ENCODE measurements at places on chromosomes 2 and 18. TPM values are rescaled to one million over a fixed set of nuclear protein-coding genes. Genes with fewer than 3 reads are reported as not detected.

DNA sequence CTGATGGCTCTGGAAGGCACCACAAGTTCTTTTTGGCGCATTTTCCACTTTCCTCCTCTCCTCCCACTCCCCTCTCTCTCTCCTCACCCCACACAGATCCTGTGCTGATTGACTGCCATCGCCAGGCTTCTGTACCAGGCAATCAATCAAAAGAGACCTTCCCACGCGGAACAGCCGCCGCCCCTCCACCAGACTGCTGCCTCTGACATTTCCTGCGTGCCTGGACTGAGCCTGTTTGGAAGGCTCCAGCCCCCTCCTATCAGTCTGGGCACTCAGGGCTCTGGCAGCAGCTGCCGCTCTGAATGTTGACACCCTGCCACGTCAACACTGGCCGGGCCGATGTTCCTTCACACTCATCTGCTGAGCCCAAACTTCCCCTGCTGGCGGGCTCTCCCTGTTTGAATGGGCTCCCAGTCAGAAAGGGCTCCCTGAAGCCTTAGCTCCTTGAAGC lies 467.7 kb downstream of the EPHA4 start:
- no peak for DNase-seq

GRCh38 chr2:180646756-180647155 lies 333.6 kb upstream of the UBE2E3 start:
- no peak for DNase-seq

DNA sequence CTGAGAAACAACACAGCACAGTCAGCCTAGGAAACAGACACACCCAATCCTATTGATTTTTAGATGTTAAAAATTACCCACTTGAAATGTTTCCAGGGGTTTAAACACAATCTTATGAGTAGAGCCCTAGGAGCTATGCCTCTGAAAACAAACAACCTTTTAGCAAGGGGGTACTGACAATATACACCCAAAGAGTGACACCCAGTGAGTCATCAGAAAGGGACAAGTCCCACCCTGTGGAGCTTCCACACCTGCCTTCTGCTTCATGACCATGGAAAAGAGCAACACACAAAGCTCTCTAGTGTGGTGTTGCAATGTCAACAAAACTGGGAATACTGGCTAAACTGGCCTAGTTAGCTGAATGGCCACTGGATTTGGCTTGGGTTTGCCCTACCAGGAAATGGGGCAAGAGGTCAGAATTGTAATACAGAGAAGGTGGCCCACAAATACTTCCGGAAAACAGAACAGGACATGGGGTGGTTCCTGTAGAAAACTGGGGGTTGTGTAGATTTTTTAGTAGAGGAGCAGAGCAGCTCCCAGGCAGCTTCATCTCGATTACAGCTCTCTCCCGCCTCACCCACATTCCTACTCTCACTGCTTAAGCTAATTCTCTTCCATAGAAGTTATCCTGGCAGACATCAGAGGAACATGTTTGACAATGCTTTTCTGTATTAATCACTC lies 98.2 kb downstream of the GAREM1 start:
- DNase-seq: peak; percentile 21

- DNase-seq: peak; percentile 44
Observed at GRCh38 chr2:128536925-128537620, 218.4 kb upstream of the HS6ST1 start.

- no peak for DNase-seq
Observed at GRCh38 chr18:22974001-22974400, 40.9 kb downstream of the RBBP8 start.

UGT1A6 gene
- total RNA-seq: 0.27 TPM

DNA sequence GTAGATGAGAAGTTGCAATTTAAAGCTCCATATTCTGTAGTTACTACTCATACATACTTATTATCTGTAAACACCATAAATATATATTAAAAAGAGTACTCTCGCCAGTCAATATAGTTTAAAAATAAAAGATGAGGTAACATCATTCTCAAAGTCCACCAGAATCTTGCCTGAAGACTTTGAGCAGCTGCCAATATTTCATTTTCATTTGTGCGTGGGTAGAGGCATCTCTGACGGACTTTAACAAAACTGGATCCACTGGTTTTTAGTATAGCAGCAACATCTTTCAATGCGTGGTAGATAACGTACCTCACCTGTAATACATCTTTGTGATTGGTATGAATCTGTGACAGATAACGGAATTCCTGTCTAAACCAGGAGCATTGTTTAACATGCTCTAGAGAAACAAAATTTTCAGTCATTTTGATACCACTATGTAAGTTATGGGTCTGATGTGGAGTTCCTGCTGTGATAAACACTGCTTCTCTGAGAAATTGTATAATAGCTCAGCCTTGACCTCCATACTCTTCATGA lies 45.0 kb downstream of the WDR75 start:
- DNase-seq: no peak

DNA sequence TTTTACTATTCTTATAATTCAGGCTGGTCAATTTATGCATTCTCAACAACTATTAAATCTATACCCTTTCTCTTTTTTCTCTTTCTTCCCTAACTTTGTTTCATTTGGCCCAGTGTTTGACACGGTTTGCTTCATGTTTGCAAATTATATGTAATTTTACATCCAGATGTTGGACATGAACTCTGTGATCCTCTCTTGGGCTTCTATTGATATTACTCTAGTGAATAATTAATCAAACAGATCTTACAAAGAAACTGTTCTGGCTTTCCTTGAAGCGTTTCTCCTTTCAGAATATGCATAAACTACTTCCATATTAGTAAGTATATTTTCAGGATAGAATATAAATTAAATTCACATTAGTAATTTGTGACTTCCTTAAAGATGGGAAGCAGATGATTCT lies 225.1 kb upstream of the TMEFF2 start:
- DNase-seq: no peak

- DNase-seq: no peak
Observed at GRCh38 chr2:26292646-26293045, 47.9 kb downstream of the HADHB start.

- DNase-seq: peak; percentile 61
Observed at GRCh38 chr18:74316257-74317170, 875 bp downstream of the C18orf63 start.

- DNase-seq: no peak
Observed at GRCh38 chr2:239227661-239228371, 173.0 kb downstream of the HDAC4 start.

DNA sequence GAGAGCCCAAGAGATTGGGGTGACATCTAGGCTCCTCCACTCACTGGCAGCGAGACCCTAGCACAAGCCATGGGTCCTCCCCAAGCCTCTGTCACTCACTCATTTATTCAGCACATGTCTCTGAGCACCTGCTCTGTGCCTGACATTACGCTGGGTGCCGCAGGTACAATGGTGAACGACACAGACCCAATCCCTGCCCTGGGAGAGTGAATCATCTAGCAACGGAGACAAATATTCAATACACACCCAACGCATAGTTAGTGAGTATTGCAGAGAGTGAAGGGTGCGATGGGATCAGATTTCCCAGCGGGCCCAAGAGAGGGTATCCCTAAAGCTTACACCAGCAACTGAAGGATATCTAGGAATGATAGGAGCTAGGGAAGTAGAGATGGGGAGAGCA lies 45.5 kb downstream of the ZFP36L2 start:
- no peak for DNase-seq

CYP27C1 gene
- total RNA-seq: 2.3 TPM

SIX3 gene
- total RNA-seq: not detected

DNA sequence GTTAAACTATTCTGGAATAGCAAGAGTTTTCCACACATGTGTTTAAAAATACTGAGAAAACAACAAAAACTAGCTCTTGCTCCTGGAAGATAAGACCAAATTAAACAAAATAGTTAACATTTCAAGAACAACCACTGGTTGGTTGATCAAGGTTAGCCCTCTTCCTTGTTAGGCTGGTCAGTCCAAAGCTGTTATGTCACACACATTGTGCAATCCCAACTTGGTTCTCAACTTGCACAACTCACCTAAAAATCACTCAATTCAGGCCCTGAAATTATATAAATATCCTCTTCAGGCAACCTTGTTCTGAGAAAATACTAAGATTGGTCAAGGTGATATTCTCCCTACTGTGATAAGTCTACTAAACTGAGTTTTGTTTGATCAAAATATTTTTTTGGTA lies 169.7 kb upstream of the LRP1B start:
- no peak for DNase-seq

- DNase-seq: no peak
Observed at GRCh38 chr2:70959851-70960832, 18.3 kb upstream of the ANKRD53 start.

DNA sequence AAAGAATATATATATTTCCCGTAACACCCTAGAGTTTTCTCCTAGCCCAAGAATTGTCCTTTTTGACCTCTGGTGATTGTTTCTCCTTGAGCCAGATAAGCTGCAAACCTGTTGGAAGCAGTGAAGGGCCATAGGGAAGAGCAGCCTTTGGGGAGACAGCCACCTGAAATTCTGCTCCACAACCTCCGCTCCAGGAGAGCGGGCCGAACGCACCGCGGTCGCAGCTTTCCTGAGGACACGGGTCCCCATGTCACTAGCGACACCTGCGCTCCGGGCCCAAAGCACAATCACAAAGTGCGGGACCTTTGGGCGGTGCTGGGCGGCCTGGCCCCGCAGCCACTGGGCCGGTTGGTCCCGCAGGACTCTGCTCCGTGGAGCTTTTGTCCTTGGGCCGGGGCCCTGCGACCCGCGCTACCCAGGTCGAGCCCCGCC lies 557 bp upstream of the DSG2 start:
- no peak for DNase-seq

FOXI3 gene
- total RNA-seq: 0.21 TPM

ITGB6 gene
- total RNA-seq: 68.5 TPM

DNA sequence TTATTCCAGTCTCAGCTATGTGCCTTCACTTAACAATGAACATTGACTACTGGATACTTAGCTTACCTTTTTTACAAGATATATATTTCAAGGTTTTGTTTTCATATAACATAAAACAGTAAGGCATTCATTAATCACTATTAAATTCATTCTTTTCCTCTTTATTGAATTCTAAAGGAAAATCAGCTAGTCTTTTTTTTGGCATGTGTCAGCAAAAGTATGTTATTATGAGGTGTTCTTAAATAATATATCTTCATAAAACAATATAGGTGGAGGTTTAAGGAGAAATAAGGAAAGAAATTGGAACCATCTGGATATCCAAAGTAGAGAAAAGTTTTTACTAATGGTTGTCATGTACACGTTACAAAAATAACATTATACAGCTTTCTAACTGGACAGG lies 472.6 kb downstream of the ARHGAP15 start:
- DNase-seq: no peak

GRCh38 chr2:112480530-112481049 lies 1.4 kb upstream of the TTL start:
- no peak for DNase-seq

- no peak for DNase-seq
Observed at GRCh38 chr2:207812058-207812725, 42.5 kb upstream of the FZD5 start.

DNA sequence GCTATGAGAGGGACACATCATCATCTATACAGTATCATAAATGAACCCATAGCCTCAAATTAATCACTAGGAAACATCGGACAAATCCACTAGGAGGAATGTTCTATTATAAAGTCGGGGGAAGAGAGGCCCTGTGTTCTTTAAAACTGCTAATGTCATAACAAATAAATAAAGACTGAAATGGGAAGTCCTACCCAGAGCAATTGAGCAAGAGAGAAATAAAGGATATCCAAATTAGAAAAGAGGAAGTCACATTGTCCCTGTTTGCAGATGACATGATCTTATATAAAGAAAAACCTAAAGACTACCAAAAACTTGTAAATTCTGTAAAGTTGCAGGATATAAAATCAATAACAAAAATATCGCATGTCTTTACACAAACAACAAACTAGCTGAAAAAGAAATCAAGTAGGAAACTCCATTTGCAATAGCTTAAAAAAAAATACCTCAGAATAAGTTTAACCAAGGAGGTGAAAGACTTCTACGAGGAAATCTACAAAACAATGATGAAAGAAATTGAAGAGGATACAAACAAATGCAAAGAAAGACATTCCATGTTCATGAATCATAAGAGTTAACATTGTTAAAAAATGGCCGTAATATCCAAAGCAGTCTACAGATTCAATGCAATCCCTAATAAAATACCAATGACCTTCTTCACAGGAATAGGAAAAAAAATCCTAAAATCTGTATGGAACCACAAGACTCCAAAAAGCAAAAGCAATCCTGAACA lies 30.6 kb downstream of the RTN4 start:
- DNase-seq: no peak

DNA sequence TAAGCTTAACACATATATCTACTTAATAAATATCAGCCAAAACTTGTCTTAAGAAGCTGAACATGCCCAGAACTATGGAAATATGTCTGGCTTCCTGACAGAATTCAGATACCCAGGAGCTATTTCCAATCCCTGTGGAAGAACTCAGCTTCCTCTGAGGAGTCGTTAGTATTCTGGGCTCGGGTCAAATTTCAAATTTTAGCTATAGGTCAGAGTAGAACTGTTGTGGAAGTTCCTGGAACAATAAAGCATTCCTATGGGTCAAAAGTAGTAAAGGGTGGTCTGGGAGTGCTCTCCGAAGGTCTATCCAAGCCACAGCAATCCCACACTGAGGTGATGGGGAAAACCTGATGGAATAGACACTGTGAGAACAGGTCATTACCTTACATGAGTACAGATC lies 342.7 kb upstream of the CHST9 start:
- no peak for DNase-seq

SP100 gene
- 53.8 TPM for total RNA-seq

LYG2 gene
- total RNA-seq: not detected

- DNase-seq: no peak
Observed at GRCh38 chr2:191233533-191233932, 11.7 kb upstream of the MYO1B start.

DNA sequence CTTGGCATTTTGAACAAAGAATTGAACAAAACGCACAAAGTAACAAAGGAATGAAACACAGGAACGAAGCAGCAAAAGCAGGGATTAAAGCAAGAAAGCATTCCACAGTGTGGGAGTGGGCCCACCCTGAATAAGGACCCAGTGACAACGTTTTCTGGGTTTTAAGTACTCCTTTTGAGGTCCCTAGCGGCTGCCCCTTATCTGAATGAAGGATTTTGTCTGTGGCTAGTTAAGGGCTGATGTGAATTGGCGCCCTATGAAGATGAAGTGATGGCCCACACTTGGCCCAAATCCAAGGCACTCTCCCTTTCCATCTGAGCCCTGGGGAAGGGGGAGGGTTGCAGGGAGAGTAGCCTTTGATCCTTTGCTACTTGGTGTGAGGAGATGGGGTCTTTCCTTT lies 7.8 kb upstream of the CCDC141 start:
- no peak for DNase-seq

GRCh38 chr18:79848579-79849327 lies 51.0 kb downstream of the KCNG2 start:
- no peak for DNase-seq

NTSR2 gene
- not detected for total RNA-seq
